CD4-positive, alpha-beta T cell treated with Interleukin-12 subunit alpha and Interleukin-12 subunit beta, for 1 hour (primary cell): ENCODE measurements at places on chromosomes 12 and 14.

DNA sequence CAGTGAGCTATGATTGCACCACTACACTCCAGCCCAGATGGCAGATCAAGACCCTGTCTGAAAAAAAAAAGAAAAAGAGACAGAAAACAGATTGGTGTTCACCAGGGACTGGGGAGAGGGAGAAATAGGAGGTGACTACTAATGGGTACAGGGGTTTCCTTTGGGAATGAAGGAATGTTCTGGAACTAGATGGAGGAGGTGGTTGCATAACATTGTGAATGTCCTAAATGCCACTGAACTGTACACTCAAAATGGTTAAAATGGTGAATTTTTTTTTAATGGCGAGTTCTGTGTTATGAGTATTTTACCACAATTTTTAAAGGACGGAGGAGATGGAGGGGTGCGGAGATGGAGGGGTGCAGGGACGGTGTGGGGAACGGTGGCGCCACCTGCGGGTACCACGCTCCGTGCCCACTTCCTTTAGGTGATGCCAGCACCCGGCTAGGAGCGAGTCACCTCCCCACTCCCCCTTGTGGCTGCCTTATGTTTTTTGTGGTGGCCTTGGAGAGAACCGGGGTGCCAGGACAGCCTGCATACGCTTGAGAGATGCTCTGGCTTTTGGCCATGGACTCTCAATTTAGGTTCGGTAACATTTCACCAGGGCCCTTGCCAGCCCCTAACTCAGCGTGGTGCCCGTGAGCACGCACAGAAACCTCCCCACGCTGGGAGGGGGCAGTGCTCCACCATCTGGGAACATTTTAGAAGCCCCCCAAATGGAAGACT lies 16.1 kb downstream of the UBC start:
- peak; percentile 71 for DNase-seq

DNA sequence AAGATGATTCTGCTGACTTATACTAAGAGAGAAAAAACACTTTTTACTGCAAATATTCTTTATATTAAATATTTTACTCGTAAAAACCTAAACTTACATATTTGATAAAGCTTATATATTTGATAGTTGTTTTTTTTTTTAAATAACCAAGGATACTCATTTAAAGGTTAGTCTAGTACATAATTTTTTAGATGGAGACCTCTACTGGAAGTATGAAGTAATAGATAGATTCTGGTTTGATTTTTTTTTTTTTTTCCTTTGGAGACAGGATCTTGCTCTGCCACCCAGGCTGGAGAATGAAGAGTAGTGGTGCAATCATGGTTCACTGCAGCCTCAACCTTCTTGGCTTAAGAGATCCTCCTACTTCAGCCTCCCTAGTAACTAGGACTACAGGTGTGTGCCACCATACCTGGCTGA lies 16.4 kb downstream of the ARID2 start:
- DNase-seq: peak; percentile 12

DNA sequence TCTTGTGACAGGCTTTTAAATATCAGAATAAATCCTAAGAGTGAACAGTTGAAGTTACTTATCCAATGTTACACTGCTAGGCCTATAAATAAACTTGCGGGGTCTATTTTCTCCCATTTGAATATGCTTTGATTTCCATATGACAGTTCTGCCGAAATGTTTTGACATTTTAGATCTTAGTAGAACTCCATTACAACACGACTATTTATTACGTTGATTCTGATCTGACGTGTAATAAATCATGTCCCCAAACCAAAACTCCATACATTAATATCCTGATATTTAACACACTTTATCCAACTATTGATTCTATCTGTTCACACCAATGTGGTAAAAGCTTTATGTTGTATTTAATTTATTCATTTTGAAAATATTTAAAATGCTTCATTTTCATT lies 16.1 kb upstream of the NEMF start:
- no peak for DNase-seq

- no peak for DNase-seq
Measured at GRCh38 chr14:79040790-79041189, 870.6 kb downstream of the NRXN3 start.

DNA sequence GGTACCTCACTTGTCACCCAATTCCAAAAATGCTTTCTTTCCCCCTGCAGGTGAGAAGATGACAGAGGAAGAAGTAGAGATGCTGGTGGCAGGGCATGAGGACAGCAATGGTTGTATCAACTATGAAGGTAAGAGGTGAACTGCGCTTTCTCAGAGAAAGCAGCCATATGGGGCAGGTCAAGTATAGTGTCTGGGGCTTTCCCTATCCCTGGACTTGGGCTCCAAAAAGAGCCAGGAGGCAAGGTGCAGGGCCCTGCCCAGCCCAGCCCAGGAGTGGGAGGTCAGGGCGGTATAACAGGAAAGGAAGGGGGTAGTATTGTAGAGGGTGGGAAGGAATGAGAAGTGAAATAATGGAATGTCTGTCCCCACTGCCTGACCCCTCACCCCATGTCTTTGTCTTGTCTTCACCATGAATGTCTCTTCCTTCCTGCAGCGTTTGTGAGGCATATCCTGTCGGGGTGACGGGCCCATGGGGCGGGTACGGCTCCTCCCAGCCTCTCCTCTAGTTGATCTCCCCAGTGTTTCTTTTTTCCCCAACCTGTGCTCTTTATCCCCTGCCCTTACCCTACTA lies 2.1 kb downstream of the MYL6 start:
- peak; percentile 75 for DNase-seq

GRCh38 chr14:96055753-96056508 lies 16.8 kb downstream of the C14orf132 start:
- DNase-seq: no peak

DNA sequence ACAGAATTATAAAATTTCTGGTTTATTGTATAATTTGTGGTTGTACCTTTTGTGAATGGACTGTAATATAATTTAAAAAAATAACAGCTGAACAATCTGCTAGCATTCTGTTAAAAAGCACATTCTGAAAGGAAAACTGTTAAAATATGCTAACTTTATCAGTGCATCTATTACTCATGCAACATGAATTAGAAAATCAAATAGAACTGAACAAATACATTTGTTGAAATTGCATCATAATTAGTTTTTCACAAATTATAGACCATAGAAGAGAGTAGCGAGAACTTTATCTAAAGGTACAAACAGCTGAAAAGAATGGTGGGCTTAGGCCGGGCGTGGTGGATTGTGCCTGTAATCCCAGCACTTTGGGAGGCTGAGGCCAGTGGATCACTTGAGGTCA lies 33.0 kb downstream of the PTPN21 start:
- DNase-seq: no peak

DNA sequence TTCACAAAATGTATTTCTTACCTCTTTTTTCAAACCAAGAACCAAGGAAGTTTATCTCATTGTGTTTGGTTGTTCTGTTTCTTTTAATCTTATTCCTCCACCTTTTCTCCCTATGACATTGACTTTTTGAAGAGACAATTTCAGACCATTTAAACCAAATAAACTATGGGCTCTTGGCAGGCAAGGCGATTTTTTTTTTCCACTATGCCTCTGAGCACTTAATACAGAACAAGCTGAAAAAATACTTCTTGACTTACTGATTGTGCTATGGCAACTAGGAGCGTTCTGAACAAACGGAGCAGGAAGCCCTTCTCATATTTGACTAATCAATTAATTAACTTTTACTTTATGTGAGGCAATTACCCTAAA lies 98.0 kb downstream of the ZNF664 start:
- no peak for DNase-seq

- DNase-seq: no peak
Measured at GRCh38 chr14:94575730-94576585, 5.3 kb upstream of the SERPINA5 start.

DNA sequence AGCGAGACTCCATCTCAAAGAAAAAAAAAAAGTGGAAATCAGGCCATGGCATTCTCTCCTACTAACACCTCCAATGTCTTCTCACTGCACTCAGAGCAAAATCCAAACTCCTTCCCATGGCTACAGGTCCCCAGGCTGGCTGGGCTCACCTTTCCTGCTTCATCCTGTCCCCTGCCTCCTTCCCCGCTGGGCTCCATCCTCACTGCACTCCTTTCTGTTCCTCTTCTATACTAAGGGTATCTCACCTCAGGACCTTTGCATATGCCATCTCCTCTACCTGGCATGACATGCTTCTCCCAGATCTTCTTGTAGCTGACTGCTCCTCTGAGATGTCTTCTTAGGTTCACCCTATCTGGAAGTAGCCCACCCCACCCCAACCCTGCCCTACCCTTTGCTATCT lies 111.1 kb downstream of the DPF3 start:
- DNase-seq: no peak

- DNase-seq: no peak
Measured at GRCh38 chr14:96380735-96381134, 11.2 kb upstream of the AK7 start.

DNA sequence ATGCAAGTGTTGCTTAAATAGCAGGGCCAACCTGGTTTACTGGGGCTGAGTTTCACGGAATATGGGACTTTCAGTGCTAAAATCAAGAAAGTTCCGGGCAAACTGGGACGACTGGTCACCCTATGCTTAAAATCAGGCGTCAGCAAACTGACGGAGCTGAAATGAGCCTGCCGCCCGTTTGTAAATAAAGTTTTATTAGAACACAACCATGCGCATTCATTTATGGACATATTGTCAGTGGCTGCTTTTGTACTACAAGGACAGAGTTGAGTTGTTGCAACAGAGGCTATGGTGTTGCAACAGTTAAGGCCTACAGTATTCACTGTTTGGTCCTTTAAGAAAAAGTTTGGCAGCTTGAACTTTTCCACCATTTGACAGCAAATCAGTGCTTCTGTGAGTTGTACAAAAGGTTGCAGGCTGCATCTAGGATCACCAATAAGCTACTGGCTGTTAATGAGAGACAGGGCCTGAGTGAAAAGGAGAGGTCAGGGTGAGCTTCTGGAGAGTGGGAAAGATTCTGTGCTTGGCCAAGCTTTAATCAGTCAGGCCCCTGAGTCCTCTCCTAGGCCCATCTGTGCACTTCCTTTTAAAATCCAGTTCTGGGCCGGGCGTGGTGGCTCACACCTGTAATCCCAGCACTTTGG lies 13.3 kb downstream of the SELPLG start:
- no peak for DNase-seq

DNA sequence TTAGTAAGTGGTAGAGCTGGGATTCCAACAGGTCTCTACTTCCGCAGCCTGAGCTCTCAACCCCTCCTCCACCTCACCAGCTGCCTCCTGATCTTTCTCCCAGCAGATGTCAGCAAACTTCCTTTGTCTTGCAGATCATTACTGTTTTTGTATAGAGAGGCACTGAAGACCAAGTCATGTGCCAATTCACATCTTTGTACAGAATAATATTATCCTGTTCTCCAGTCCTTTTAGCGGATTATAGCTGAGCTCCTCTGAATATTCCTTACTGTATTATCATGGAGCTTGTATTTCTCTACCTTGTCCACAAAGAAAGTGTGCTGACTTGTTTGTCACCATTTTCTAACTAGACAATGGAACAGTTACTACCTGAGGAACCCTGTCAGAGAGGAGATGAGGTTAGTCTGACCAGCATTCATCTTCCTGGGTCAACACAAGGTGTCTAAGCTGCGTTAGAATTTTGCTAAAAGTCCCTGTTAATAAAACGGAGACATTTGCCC lies 142.3 kb upstream of the ARHGAP5 start:
- peak; percentile 35 for DNase-seq

DNA sequence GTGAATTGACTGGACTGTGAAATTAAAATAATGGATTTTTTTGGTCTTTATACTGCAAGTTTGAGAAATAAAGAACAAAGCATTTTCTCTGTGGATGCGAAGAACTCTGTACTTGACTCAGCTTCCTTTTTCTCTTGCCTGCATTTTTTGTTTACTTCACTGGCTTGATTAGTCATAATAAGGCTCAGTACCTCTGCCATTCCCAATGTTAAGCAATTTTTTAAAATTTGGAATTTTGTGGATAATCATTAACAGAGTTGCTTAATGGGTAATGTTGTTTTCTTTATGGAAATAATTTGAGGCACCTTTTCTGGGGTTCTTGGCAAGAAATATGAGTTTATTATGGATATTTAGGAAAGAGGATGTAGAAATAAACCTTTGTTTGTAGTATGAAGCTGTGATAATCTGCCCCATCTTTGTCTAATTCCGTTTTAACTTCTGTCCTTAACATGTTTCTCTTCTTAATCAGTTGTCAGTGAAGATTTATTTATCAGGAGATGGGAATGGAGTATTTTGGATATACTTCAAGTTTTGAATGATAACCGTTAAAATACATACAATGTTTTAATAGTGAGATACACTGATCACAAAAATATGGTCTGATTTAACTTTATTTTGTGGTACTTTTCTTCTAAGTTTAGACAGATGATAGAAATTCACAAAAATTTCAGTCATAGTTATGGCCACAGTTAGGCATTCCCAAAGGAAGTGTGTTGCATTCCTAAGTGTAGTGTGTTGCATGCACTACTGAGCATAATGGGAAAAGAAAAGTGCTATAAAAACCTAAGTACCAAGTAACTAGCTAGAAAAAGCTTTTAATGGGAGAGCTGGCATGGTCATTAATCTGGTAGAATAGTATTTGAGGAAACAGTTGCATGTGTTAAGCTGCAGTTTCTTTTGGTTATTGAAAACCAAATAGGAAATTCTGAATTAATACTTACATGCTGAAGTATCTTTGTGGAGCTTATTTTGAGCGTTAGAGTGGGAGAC lies 27.7 kb downstream of the WNK1 start:
- no peak for DNase-seq

DNA sequence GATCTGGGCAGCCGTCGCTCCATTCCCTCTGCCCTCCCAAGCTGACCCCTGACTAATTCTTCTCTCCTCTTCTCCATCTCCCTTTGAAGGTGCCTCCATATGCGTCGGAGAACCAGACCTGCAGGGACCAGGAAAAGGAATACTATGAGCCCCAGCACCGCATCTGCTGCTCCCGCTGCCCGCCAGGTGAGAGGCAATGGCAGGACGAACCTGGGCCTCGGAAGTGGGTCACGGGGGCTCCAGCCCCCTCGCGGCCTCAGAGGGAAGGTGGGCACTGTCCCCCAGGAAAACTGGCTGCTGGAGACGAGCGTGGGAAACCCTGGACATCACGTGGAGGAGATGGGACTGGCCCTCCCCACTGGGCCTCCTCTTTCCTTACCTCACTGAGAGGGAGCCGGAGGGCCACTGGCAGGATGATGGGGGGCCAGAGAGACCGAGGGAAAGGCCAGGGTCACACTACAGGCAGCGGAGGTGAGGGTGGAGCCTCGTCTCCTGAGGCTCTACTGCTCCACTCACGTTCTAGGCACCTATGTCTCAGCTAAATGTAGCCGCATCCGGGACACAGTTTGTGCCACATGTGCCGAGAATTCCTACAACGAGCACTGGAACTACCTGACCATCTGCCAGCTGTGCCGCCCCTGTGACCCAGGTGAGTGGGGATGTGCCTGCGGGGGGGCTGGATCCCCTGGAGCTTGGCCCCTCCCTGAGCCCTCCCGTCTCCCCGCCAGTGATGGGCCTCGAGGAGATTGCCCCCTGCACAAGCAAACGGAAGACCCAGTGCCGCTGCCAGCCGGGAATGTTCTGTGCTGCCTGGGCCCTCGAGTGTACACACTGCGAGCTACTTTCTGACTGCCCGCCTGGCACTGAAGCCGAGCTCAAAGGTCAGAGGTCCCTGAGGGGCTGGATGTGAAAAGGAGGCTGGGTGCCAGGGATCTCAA lies 806 bp downstream of the LTBR start:
- no peak for DNase-seq

DNA sequence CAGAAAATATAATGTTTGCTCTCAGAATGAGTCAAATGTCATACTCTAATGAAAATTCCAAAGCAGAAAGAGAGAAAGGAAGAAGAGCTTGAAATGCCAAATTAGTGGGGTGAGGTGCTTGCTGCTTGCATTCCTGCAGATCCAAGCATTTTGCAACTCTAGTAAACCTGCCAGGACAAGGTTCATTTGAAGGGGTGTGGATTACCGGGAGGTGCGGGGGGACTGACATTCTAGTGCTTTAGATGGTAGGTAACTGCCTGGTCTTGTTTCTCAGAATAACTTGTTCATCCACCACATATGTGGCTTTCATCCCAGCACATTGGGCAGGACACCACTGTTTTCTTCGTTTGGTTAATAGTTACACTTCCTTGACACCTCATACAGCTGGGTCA lies 144.4 kb downstream of the AKAP6 start:
- no peak for DNase-seq
